Right atrium auricular region (tissue), 2 donors: ENCODE measurements at places on chromosomes 5 and 9. TPM values are rescaled to one million over a fixed set of nuclear protein-coding genes. Genes with fewer than 3 reads are reported as not detected.

- DNase-seq = no peak
Measured at GRCh38 chr9:126111556-126111955, 215.1 kb upstream of the MVB12B start.

Gene ADCY2
- 3.3 TPM for total RNA-seq

- DNase-seq = no peak
Measured at GRCh38 chr5:74877624-74878304, 11.6 kb upstream of the FAM169A start.

Gene RGMB
- 18.2 TPM for total RNA-seq

Gene PCDHGB7
- total RNA-seq = 6.0 TPM

Gene SPINK1
- total RNA-seq = not detected

- no peak for DNase-seq
Measured at GRCh38 chr9:107283623-107284616, 841 bp downstream of the RAD23B start.
